ENCODE measurements at places on chromosomes 2 and 18. TPM values are rescaled to one million over a fixed set of nuclear protein-coding genes. Genes with fewer than 3 reads are reported as not detected.

Gene SCG2
- total RNA-seq = 0.17 TPM

Gene CFAP65
- total RNA-seq = not detected

Gene ABCG5
- not detected for total RNA-seq

Gene C2orf15
- total RNA-seq = 1.2 TPM

Gene KCNF1
- not detected for total RNA-seq

Gene TUBA3E
- total RNA-seq = not detected

Data from lower leg skin (tissue), 4 donors.